ENCODE measurements at places on chromosomes 6 and 20.

DNA sequence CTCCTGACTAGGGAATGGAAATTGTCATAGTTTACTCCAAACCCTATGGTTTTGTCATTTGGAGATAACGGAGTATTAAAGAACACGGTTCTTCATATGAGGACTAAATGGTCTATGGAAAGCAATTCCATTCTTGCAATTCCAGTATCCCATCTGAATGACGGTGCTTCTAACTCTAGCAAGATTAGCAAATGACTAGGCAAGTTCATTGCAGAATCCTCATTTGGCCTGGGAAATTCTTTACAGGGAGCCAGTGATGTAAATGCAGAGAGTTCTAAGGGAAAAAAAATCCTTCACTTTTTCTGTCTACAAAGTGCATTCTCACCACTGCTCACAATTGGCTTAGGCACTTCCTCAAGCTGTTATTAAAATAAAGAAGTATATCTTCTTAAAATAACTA, 111.5 kb downstream of the MOXD1 start:
- no peak for DNase-seq

DNA sequence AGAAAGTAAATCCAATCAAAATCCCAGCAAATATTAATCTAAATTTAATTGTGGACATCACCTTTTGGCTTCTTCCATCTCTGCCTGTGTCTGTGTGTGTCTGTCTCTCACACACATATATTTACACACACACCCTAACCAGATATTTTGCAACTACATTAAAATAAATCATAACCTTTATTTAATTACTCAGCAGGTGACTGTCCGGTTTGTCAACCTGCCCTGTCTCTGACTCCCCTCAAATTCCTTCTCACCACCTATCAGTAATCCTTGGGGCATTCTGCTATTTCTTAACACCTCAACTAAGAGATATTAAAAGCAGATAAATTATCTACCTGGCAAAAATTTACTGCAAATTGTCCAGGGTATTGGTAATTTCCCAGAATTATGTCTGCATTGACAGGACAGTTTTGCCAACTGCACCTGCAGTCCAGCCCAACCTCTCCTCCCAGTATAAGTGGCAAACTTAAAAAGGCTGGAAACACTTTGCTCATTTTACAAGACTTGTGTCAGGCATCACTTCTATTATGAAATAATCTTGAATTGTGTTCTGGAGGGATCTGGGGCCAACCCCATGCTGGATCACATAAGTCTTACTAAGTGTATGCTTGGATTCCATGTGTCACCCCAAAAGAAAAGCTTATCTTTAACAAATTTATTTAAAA, 216.1 kb downstream of the GMDS start:
- no peak for DNase-seq

DNA sequence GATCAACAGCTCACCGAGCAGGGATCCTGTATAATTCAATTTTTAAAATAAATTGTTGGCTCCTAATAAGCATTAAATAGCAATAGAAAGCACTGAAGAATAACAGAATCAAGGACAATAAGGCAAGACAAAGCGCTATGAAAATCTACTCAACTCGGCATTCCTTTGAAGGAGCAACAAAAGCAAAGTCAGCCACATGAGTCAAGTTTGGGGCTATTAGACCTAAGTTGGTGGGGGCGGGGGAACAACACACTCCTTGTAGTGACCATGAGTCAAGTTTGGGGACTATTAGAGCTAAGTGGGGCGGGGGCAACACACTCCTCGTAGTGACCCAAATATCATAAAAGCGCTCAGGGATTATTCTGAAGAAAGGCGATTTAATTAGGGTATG, 120.0 kb downstream of the FOXC1 start:
- DNase-seq: no peak

DNA sequence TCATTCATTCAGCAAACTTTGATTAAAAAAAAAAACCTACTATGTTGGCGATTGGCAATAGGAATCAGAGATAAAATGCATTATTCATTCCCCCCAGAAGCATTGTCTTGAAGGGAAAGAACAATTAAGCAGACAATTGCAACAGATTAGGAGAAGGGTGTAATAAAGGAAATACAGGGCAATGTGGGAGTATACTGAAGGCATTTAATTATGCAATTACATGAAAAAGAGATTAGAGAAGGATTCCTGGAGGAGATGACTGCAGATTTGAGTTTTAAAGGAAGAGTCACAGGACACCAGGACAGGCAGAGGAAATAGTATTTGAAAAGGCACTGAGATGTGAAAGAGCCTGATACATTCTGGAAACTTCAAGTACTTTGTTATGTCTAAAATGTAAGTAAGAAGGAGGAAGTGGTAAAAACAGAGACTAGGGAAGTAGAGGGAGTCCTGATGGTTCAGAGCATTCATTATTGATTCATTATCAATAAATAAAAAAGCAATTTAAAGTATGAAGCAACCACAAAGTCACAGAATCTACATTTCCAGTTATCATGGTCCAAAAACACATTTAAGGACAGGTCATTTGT, 43.7 kb downstream of the THEMIS start:
- DNase-seq: no peak

- no peak for DNase-seq
Observed at GRCh38 chr6:110195639-110196038, 15.4 kb downstream of the CDC40 start.

DNA sequence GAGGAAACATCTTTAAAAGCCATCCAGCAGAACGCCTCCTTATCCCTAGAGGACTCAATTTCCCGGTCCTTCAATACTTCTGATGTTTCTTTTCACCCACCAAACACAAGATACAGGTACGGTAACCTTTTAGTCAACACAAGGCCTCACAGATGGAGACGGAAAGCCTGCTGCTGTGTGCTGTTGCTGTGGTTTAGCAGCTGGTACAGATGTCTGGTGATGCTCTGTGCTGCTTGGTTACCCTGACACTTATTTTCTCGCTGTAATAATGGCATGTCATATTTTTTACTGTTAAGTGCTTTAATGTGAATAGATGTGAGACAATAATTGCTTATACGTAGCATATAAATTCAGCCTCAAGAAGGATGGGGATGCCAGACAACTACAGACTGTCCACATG, 25.3 kb downstream of the GMDS start:
- DNase-seq: no peak

GRCh38 chr6:63644668-63645326, 9.2 kb downstream of the PHF3 start:
- no peak for DNase-seq

- no peak for DNase-seq
Observed at GRCh38 chr6:82954937-82955577, 110.6 kb downstream of the UBE3D start.

- no peak for DNase-seq
Observed at GRCh38 chr6:105874835-105875626, 211.1 kb upstream of the PRDM1 start.

DNA sequence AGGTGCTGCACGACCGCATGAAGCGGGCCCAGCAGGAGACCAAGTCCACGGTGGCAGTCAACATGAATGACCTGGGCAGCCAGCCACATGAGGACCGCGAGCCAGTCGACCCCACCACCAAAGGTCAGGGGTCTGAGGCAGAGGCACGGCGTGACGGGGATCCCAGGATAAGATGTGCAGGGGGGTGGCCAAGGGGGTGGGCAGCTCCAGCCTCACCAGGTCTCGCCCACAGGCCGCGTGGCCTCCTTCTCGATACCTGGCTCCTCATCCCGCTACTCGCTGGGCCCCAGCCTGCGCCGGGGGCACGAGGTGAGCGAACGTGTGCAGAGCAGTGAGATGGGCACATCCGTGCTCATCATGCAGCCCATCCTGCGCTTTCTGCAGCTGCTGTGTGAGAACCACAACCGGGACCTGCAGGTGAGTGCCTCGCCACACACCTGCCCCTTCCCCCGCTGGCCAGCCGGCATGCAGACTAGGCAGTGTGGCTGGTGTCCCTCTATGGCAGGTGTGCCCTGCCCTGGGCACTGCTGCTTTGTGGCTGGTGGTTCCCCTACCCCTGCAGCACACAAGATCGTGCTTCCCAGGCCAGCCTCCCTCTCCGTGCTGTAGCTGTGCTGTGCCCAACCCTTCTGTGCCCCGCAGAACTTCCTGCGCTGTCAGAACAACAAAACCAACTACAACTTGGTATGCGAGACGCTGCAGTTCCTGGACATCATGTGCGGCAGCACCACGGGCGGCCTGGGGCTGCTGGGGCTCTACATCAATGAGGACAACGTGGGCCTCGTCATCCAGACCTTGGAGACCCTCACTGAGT, 25.9 kb downstream of the UQCC2 start:
- no peak for DNase-seq

DNA sequence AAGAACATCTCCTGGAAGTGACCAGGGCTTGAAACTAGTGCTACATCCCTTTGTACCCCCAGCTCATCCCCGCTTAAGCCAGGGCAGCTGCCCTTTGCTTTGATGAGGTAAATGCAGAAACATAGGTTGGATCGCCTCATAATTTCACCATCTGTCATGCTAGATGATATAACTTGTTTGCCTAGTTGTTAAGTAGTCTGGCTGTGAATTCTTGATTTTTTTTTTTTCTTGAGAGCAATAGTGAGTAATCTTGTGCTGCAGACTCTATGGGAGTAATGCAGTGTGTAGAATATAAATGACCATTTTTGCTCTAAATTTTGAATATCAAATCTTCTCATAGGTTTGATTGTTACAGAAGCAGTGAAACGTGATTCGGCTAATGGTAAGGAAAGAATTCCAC, 4.1 kb downstream of the TRDN start:
- no peak for DNase-seq

GRCh38 chr6:14502551-14502950, 385.0 kb downstream of the CD83 start:
- no peak for DNase-seq

DNA sequence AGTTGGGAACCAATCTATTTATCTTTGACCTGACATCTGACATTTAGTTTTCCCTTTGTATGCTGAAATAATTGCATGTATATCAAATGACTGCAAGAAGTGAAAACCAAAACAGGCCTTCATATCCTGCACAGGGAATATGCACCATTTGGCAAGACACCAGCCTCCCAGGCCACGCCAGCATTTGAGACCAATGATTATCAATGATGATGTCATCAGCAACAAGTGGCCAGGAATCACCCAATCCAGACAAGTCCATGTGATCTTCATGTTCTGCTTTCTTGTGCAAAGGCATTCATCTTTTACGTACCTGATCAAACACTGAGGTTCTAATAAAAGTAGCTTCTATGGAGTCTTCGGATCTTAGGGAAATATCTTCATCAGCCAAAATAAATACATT, 107.4 kb upstream of the TENT5A start:
- no peak for DNase-seq

GRCh38 chr6:3324262-3324942, 65.7 kb downstream of the PSMG4 start:
- DNase-seq: no peak

- no peak for DNase-seq
Observed at GRCh38 chr6:102488729-102489128, 1095.2 kb downstream of the GRIK2 start.

GRCh38 chr6:65113581-65113980, 593.4 kb downstream of the EYS start:
- DNase-seq: no peak

GRCh38 chr6:136767570-136768309, 24.5 kb downstream of the MAP3K5 start:
- DNase-seq: no peak

- no peak for DNase-seq
Observed at GRCh38 chr20:6265204-6265904, 142.5 kb upstream of the FERMT1 start.

- no peak for DNase-seq
Observed at GRCh38 chr6:66948106-66948505, 1241.1 kb upstream of the EYS start.

GRCh38 chr20:8454137-8454712, 322.2 kb downstream of the PLCB1 start:
- no peak for DNase-seq

GRCh38 chr6:63268574-63268973, 51.2 kb downstream of the LGSN start:
- DNase-seq: no peak

DNA sequence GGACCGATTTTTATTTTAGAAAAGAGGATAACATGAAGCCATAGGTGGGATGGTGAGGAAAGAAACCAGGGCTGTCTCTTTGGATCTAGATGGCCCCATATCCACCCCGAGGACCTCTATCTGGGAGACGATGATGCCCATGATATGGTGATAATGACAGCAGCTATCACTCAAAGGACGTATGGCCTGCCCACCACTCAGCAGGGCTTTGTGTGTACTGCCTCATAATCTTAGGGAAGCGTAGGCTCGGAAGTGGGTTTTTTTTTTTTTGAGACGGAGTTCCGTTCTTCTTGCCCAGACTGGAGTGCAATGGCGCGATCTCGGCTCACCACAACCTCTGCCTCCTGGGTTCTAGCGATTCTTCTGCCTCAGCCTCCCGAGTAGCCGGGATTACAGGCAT, 8.2 kb upstream of the TAF8 start:
- DNase-seq: no peak

- no peak for DNase-seq
Observed at GRCh38 chr6:11223286-11223864, 9.1 kb downstream of the NEDD9 start.

DNA sequence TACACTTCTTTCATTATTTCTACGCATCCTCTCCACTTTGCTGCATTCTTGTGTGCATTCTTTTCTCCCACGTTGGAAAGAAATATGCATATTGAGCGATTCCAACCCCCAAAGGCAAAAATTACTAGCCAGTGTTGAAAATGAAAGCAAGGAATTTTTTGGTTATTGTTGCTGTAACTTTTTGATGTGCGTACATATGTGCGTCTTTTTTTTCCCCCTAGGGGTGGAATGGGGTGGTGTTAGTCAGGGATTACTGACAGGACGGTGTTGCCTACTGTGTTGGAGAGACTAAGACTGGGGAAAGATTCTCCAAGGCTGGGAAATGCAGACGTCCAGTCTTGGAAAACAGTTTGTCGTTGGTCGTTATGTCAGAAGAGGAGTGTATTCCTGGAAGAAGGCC, 44.2 kb upstream of the ESR1 start:
- no peak for DNase-seq

DNA sequence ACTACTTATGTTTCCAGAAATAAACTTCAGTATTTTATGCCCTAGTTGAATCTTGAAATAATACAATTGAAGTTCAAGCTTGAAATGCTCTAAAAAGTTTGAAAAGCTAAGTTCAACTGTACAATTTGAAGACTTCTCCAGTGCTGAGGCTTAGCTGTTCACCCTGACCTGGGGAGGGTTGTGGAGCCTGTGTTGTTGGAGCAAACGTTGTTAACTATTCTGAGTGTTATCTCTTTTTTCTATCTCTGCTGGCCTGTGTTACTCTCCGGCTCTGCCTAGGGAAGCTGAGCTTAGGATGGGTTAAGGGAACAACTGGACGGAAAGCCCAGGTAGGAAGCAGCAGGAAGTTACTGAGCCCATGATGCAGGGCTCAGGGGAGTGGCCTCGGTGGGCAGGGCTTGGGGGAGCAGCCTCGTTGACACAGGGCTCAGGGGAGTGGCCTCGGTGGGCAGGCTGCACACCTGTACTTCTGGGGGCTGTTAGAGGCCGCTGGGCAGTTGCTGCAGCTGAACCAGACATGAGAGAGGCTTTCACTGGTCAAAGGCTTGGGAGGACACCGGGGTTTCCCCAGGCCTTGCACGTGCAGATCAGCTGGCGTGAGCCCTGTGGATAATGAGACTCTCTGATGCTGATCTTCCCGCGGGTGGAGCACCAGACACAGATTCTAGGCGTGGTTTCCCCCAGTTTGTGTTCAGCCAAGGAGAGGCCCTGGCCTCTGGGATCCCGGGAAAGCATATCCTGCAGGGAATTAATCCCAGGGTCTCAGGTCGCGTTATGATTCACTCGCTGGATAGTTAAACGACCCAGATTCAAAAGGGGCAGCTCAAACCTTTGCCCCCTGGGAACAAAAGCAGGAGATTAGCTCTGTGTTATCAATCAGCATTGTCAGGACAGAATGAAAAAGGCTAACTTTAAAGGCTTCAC, 58.9 kb downstream of the ERMARD start:
- no peak for DNase-seq

All from activated T-helper 9 cell treated with anti-CD3 and anti-CD28 coated beads, Interleukin-2, amount 50 U/mL, for 16 hours (primary cell).